ENCODE measurements at places on chromosomes 7 and 10.

- ATAC-seq: no peak
Observed at GRCh38 chr10:127080317-127080716, 116.1 kb downstream of the INSYN2A start.

DNA sequence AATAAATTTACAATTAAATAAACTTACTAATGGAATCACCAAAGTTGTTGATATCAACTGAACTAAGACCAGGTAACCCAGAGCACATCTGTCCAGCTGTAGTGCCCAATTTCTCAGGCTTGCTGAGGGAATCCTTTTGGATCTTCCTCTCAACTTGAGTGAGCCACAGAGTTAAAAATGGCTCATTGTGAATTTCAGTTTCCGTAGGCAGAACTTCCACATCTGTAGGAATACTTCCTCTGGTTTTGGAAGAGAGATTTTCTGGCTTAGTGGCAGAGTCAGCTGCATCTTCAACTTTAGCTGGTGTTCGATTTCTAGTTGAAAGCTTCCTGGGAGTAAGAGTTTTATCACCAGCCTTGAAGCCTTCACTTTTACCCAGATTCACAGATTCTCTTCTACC, 11.3 kb downstream of the MKI67 start:
- no peak for ATAC-seq

- ATAC-seq: no peak
Observed at GRCh38 chr10:43857206-43857930, 208.7 kb upstream of the ZNF32 start.

GRCh38 chr7:32941181-32941580, 16.1 kb upstream of the FKBP9 start:
- no peak for ATAC-seq

DNA sequence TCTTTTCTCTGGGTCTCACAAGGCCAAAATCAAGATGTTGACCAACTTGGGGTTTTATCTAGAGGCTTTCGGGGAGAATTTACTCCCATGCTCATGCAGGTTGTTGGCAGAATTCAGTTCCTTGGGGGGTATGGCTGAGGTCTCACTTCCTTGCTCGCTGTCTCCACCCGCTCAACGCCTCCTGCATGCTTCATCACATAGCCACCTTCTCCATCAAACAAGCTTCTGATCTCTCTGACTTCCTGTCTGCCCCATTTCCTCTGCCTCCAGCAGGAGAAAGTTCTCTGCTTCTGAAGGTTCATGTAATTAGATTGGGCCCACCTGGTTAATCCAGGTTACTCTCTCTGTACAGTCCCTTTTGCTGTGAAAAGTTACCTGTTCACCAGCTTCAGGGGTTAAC, 179.1 kb upstream of the FZD1 start:
- no peak for ATAC-seq

GRCh38 chr10:75544993-75545706, 113.7 kb downstream of the LRMDA start:
- no peak for ATAC-seq

GRCh38 chr7:38756521-38756920, 125.3 kb upstream of the AMPH start:
- ATAC-seq: no peak

Measured in activated T-helper 17 cell treated with anti-CD3 and anti-CD28 coated beads, Interleukin-2, amount 50 U/mL, for 72 hours (primary cell).